Skeletal muscle cell (primary cell): ENCODE measurements at places on chromosomes 2 and 18.

DNA sequence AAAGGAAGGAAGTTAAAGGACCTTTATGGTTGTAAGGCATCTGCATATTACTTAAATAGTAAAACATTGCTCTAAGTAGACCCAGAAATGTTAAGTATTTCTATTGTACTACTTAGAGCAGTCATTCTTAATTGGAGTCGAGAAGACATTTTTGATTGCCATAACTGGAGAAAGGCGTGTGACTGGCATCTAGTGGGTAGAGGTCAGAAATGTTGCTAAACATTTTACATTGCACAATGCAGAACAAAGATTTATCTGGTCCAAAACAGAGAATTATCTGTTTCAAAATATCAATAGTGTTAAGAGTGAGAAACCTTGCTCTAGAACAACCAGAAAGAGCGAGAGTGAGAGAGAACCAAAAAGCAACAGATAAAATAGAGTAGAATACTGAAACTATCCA is 23.3 kb upstream of the ROCK1 start:
- DNase-seq = no peak

GRCh38 chr18:72075040-72075439 is 469.1 kb downstream of the CBLN2 start:
- no peak for DNase-seq

DNA sequence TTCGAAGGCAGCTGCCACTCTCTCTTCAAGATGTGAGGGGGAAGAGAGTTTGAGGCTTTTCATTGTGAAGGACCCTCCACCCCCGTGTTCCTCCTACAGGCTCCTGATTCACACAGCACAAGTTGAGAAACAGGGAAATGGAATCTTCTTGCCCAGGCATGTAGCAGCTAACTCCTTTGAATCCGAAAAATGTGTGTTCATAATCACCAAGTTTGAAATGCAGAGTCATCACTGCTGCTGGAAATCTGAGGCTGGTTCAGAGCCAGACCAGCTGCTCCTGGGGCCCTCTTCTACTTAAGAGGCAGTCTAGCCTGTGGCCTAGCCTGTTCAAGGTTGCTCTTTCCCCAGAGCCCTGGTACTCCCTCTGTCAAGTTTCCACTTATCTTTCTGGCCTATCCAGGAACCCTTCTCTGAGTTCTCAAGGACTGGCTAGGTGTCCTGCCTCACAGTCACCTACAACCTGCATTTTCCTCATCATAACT is 166.4 kb downstream of the TMEM247 start:
- peak; percentile 90 for DNase-seq

- no peak for DNase-seq
Observed at GRCh38 chr18:6650127-6650507, 79.4 kb upstream of the ARHGAP28 start.

- no peak for DNase-seq
Observed at GRCh38 chr2:118857677-118858484, 10.4 kb upstream of the EN1 start.

GRCh38 chr18:76380791-76381405 is 114.1 kb downstream of the ZNF516 start:
- no peak for DNase-seq

DNA sequence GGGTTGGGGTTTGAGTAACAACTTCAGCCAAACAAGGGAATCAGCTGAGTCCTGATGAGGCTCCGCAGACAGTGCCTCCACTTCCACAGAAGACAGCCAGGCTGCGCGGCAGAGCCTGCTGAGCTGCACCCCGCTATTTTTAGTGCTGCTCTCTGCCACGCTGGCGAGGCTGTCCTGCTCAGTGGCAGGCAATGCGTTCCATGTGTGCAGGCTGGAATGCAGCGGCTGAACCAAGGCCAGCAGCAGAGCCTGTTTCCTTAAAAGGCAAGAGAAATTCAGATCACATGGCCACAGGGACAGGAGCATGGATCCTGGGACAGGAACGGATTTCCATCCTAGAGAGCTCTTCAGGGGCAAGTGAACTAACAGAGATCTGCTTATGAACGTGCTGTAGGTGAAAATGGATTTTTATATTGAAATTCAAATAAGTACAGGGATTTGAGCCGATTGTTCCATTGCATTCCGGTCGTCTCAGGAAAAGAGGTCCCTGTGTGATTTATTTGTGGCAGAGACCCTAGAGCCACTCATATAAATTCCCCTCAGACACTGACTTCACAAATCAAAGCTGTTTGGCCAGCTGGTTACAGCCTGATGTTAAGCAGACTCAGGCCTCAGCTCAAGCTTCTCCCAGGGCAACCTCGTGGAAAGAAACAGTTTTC is 98.7 kb downstream of the COL6A3 start:
- DNase-seq = peak; percentile 87

DNA sequence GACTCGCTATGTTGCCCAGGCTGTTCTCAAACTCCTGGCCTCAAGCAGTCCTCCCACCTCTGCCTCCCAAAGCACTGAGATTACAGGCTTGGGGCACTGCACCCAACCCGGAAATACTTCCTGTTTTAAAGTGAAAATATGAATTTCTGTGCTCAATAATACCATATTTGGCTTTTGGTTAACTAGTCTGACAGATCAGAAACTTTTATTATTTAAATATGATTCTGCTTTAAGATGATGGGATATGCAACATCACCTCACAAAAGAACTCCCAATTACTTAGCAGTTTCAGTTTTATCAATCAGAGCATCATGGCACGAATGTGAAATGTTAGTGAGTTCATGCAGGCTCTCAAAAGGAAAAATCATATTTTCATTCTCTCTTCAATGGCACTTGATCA is 120.6 kb downstream of the PTRHD1 start:
- no peak for DNase-seq

GRCh38 chr2:238790833-238791230 is 57.1 kb upstream of the TWIST2 start:
- DNase-seq = no peak

DNA sequence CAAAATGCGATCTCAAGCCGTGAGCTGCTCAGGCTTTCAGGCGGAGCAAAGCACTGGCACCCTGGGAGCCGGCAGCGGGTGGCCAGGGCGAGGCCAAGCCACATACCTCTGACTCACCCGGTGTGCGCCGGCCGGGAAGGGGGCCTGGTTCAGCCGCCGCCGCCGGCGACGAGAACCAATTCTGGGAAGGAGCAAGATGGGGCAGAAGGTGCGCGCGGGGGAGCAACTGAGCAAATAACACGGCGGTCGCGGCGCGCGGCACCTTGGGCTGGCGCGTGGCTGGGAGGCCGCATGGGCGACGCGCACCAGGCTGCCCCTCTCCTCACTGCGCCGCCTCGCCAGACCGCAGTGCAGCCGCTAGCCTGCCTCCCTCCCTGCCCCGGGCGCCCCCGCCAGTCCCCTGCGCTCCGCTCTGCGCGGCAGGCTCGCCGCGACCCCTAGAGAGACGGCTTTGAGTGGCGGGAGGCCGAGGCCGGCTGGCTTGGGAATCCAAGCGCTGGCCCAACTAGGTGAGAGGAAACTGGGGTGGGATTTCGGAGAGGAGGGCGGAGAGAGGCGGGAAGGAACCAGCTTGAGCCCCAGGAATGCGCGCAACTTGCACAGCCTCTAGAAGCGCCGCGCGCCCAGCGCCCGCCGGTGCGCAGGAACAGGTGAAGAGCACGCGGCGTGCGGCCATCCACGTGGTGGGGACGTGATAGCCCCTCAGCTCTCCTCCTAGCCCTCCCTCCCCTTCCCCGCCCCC is 3.2 kb downstream of the NRP2 start:
- no peak for DNase-seq

GRCh38 chr2:7987992-7988391 is 693.9 kb upstream of the ID2 start:
- no peak for DNase-seq

DNA sequence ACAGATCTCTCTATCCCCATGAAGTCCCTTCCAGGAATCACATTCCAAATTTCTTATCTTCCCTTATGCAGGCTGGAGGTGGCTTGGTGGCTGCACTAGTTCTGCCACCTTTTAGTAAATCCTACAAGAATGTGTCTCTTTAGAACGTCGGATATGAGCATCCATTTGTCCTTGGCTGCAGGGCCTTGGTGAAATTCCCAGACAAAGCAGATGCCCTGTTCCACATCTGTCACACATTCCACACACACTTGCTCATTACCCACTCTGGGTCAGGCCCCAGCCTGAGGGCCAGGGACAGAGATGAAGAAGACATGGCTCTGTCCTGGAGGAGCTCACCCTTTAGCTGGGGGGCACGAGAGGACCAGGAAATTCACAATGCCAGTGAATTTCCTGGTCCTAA is 31.2 kb upstream of the GPR17 start:
- no peak for DNase-seq

- DNase-seq = no peak
Observed at GRCh38 chr2:151844211-151844896, 16.1 kb upstream of the ARL5A start.

- no peak for DNase-seq
Observed at GRCh38 chr2:205020673-205021072, 475.4 kb downstream of the PARD3B start.

DNA sequence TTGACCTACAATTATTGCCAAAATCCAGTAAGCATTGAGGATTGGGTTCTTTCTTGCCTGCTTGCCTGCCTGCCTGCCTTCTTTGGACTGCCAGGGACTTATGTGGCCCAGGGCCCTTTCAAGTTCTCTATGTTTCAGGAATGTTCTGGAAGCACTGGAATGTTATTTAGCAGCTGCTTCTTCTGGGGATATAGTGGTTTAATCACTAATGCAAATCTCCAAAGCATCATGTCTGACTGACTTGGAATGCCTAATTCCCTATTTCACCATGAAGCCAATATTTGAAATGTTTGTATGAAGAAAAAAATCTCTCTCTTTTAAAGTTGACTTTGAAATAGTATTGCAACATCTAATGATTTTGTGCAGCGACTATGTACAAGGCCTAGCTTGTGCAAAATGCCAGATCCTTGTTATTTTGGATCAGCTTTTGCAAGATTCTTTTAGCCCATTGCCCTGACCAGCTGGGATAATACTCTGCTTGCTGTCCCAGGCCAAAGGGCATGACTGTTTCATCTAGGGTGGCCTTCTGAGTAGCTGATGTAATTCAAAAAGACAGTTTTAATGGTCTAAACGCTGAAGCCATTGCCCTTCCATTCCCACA is 204.6 kb downstream of the RND3 start:
- DNase-seq = no peak

GRCh38 chr2:135657806-135658582 is 83.7 kb upstream of the UBXN4 start:
- no peak for DNase-seq

DNA sequence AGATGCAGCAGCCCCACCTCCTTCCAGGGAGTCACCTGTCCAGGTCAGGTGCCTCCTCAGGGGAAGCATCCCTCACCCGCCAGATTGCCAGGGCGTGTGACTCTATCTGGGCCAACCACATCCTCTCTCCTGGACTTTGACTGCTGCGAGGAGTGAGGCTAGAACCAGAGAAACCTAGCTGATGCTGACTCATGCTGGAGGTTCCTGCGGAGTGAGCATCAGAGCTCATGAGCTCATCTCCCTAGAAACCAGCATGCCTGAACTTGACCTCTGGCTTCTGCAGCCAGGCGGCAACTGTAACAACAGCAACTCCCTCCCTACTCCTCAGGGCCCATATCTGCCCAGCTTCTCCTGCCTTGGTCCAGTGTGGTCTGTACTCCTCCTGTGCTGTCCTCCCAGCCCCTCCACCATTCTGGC is 28.3 kb upstream of the NT5DC4 start:
- DNase-seq = peak; percentile 87

- peak; percentile 39 for DNase-seq
Observed at GRCh38 chr2:213104092-213104902, 47.1 kb downstream of the IKZF2 start.

- no peak for DNase-seq
Observed at GRCh38 chr18:9858642-9859041, 27.1 kb upstream of the TXNDC2 start.

- DNase-seq = no peak
Observed at GRCh38 chr2:232213176-232213575, 165.4 kb upstream of the ALPP start.

DNA sequence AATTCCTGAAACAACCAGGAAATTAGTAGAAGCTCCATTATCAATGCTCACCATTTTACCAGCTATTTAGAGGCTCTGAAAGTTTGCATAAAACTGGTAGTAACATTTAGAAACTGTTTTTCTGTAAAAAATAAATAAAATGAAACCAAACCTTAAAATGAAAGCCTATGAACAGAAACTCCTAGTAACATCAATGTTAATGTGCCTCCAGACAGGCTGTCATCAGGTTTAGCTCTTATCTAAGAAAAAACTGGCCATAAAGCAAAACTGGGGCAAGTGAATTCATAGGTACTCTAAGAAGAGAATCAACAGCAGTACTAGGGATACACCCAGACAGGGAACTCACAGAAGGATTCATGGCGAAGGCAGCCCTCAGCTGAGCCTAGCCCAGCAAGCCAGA is 8.0 kb downstream of the E2F6 start:
- no peak for DNase-seq

DNA sequence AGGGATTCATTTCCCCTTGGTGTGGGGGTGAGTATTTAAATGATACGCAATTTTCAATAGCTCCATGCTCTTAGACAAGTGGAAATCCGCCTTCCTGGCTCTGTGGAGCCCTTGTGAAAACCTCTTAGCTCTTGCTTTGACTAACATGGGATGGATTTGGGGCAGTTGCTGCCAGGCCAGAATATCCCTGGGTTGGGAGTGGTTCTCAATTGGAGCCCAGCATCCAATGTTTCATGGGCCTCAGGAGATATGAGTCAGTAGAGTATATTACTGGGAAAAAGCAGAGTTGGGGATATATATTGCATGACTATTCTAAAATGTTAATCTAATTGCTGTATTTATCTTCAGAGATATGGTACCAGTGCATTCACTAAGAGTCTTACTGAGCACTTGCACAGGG is 104.4 kb upstream of the IL1R2 start:
- peak; percentile 27 for DNase-seq

- no peak for DNase-seq
Observed at GRCh38 chr2:33730193-33730592, 131.1 kb upstream of the FAM98A start.

- no peak for DNase-seq
Observed at GRCh38 chr2:136909777-136910176, 144.4 kb downstream of the THSD7B start.

- no peak for DNase-seq
Observed at GRCh38 chr2:218363736-218364135, 7.1 kb downstream of the CATIP start.

- peak; percentile 96 for DNase-seq
Observed at GRCh38 chr2:73870084-73870483, 22.7 kb upstream of the ACTG2 start.

- DNase-seq = no peak
Observed at GRCh38 chr2:111216811-111217652, 96.3 kb downstream of the BCL2L11 start.

DNA sequence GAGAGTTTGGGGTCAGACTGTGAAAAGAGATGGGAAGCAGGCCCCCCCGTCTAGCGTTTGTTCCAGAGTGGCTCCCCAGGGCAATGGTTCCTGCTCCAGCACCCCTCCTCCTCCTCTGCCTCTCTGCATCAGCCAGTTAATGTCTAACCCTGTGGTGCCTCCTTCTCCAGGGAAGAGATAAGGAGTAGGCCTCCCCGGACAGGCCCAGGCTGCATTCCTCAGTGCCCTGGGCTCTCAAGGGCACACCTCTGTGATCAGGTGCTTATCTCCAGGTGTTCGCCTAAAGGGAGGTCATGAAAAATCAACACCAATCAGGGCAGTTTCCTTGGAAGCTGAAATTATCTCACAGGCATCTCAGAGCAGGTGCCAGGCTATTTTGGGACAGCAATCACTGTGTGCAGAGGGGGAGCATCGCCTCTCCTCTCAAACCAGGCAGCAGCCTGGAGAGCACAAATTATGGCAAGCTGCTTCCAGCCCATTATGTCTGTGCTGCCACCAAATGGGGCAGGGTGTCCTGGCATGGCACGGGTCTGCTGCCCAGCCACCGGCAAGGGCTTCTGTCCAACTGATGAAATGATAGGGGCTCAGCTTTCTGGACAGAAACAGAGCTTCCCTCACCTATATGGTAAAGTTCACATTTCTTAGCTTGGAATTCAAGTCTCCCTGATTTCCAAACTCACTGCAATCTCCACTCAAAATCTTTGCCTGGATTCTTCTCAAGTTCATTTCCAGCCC is 255.8 kb upstream of the SLC14A2 start:
- no peak for DNase-seq
